Liver (tissue), 10 donors: ENCODE measurements at places on chromosomes 2 and 18. TPM values are rescaled to one million over a fixed set of nuclear protein-coding genes. Genes with fewer than 3 reads are reported as not detected.
A peak's percentile ranks its signal among the peaks of the same experiment; 100 is the strongest.

GRCh38 chr2:46615986-46616485 lies 136.7 kb downstream of the TMEM247 start:
- H3K4me3 ChIP-seq, result peak overlapping the region; percentile 85
- H3K36me3 ChIP-seq, result peaks cover 12% of the 10 kb centered on the region
- no peaks in the 10 kb centered on the region for H3K27me3 ChIP-seq
- peaks cover 11% of the 10 kb centered on the region for H3K4me1 ChIP-seq
- H3K27ac ChIP-seq, result peak overlapping the region; percentile 91
- no peak for DNase-seq

GRCh38 chr2:74148457-74149246 lies 940 bp upstream of the BOLA3 start:
- DNase-seq, result no peak
- peaks cover 16% of the 10 kb centered on the region for H3K4me1 ChIP-seq

DNA sequence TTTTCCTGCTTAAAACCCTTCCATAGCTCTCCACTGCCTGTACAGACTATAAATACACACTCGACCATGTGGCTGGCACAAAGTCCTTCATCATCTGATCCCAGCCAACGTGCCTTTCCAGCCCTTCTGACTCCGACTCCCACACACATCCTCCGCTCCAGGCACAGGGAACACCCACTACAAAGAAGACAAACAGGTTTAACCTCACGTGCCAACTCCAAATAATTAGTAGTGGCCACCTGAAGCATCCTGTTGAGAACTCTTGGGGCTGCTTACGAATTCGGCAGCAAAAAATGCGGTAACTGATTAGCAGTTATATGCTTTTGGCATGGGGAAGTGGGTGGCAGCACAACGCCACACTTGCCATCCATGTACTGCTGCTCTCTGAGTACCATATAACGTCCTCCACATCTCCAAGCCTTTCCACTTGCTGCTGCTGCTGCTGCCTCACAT lies 12.1 kb downstream of the SPIRE1 start:
- H3K4me3 ChIP-seq, result no peak overlapping the region
- no peaks in the 10 kb centered on the region for H3K36me3 ChIP-seq
- H3K4me1 ChIP-seq, result no peaks in the 10 kb centered on the region
- H3K27ac ChIP-seq, result peak overlapping the region; percentile 26
- no peaks in the 10 kb centered on the region for H3K27me3 ChIP-seq

DNA sequence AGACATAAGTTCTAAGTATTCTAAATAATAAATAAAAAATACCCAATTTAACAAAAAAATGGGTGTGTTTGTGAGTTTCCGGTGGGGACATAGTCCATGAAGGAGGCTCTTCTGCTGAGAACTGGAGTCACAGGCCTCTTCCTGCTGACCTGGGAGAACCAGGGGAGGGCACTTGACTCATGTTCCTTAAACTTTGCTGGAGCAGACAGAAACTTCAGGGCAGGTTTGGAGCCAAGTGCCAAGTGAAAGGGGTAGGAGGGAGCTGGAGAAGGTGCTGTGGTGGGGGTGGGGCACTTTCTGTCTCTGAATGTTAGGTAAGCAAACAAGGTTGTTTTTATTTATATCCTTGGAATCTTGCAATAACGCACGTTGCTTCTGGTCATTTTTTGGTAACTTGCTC lies 78.8 kb upstream of the TTN start:
- no peaks in the 10 kb centered on the region for H3K4me1 ChIP-seq
- H3K27ac ChIP-seq, result no peak overlapping the region
- no peak for DNase-seq
- H3K4me3 ChIP-seq, result no peak overlapping the region
- no peaks in the 10 kb centered on the region for H3K27me3 ChIP-seq
- no peaks in the 10 kb centered on the region for H3K36me3 ChIP-seq

The ANKRD53 gene
- total RNA-seq, result 0.33 TPM

The MAP3K19 gene
- not detected for total RNA-seq

- H3K36me3 ChIP-seq, result no peaks in the 10 kb centered on the region
- no peak overlapping the region for H3K4me3 ChIP-seq
- H3K27me3 ChIP-seq, result no peaks in the 10 kb centered on the region
- H3K4me1 ChIP-seq, result no peaks in the 10 kb centered on the region
- H3K27ac ChIP-seq, result no peak overlapping the region
These were observed 12.9 kb downstream of the LAMA1 start for GRCh38 chr18:7104649-7105048.

DNA sequence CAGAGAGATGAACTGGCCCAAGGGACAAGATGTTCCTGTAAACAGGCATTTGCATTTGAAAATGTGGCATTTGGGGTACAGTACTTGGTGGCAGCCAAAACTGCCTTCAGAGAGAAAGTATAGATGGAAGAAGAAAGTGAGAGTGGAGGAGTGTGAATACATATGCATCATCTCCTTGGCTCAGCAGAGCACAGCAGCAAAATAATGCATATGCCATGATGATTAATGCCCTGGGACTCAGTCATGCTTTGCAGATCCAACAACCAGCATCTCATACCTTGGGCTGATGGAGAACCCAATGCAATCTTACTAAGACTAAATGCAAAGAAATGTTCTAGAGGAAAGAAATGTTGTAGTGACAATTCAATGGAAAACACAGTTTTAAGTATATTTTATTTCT lies 29.7 kb upstream of the CYTIP start:
- H3K4me1 ChIP-seq, result no peaks in the 10 kb centered on the region
- no peaks in the 10 kb centered on the region for H3K27me3 ChIP-seq
- H3K27ac ChIP-seq, result no peak overlapping the region
- H3K36me3 ChIP-seq, result no peaks in the 10 kb centered on the region

The ABCG5 gene
- total RNA-seq, result 15.4 TPM

- no peak overlapping the region for H3K4me3 ChIP-seq
- H3K4me1 ChIP-seq, result peaks cover 17% of the 10 kb centered on the region
- H3K36me3 ChIP-seq, result no peaks in the 10 kb centered on the region
- no peak overlapping the region for H3K27ac ChIP-seq
- no peak for DNase-seq
- H3K27me3 ChIP-seq, result no peaks in the 10 kb centered on the region
These were observed 5.1 kb downstream of the SLC39A10 start for GRCh38 chr2:195662138-195662537.

The RPL31 gene
- total RNA-seq, result 220 TPM

The TTR gene
- 295 TPM for total RNA-seq

GRCh38 chr18:39960550-39960949 lies 1994.5 kb upstream of the PIK3C3 start:
- no peak overlapping the region for H3K27ac ChIP-seq
- DNase-seq, result no peak
- no peaks in the 10 kb centered on the region for H3K36me3 ChIP-seq
- H3K4me1 ChIP-seq, result no peaks in the 10 kb centered on the region

DNA sequence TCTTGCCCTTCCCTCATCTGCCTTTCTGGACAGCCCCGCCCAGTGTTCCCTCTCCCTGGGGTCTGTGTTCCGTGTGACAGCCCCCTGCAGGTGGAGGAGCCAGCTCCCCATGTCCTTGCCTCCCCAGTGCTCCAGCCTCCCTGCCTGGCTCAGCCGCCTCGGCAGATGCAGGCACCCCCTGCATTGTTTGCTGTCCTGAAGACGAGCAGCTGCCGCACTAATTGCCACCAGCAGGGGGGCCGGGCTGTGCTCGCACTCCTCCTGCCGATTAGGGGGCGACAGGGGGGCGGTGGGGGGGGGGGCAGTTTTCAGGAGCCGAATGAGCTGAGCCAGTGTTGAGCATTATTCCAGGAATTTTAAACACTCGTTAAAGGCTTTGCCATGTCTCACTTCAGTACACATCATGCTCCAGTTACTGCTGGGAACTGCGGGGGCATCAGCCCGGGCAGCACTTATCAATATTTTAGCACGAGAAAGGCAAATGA lies 23.3 kb downstream of the SIX3 start:
- no peak for DNase-seq
- no peak overlapping the region for H3K27ac ChIP-seq
- H3K36me3 ChIP-seq, result no peaks in the 10 kb centered on the region
- no peak overlapping the region for H3K4me3 ChIP-seq
- no peaks in the 10 kb centered on the region for H3K4me1 ChIP-seq

DNA sequence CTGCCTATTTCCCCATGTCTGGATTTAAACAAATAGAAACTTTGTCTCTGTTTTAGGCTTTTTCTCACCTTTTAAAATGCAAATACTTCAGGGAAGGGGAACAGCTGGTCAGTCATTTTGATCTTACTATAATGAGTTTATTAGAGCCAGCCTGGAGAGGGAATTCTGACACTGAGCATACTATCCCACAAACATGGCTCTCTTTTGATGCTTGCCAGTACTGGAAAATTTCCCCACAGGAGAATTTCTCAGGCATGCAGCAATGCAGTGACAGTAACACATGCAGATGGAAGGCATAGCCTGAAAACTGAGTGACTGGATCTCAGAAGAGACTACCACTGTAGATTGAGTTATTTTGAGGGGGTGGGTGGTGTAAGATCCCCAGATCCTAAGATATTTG lies 974.3 kb upstream of the CELF4 start:
- no peak for DNase-seq
- H3K27me3 ChIP-seq, result no peaks in the 10 kb centered on the region
- H3K27ac ChIP-seq, result no peak overlapping the region
- no peaks in the 10 kb centered on the region for H3K36me3 ChIP-seq
- H3K4me1 ChIP-seq, result no peaks in the 10 kb centered on the region
- no peak overlapping the region for H3K4me3 ChIP-seq

DNA sequence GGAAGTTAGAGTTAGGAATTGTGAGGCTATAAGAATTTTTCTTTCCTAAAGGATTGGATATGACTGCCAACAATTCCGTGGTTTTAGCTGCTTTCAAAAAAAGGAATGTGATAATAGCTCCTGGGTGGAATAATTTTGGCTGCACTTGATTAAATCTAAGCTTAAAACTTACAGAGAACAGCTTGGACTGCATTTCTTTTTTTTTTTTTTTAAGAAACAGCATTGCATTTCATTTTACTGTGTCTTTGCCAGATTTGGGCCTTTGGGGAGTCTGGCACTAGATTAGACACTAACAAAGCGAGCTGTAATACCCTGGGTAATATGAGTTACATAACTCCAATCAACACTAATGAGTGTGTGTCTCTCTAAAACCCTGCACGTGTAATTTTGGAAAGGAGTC lies 37.8 kb upstream of the ZNF397 start:
- H3K27ac ChIP-seq, result no peak overlapping the region
- no peaks in the 10 kb centered on the region for H3K36me3 ChIP-seq
- H3K27me3 ChIP-seq, result no peaks in the 10 kb centered on the region

DNA sequence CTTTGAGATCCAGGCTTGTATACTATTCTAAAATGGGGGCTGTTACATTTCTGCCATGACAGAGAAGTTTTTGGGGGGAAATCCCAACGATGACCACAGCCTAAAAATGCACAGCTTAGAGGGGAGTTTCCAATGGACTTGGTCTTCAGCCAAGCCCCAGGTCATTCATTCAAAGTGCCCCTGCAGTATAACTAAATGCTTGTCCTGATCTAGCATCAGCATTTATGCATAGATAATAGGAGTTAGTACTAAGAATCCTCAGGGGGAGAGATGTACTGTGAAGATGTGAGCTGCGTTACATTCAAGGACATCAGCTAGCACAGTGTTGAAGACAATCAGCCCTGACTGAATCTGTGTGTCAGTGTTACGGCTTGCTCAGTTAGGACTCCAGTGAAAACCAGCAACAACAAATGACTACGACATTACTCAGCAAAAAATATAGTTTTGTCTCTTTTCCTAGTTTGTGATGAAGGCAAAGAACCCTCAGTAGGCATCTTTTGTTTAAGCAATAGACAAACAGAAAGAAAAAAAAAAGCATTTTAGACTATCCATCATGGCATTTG lies 160.9 kb downstream of the ZEB2 start:
- no peak overlapping the region for H3K4me3 ChIP-seq
- H3K4me1 ChIP-seq, result no peaks in the 10 kb centered on the region
- H3K27ac ChIP-seq, result no peak overlapping the region
- no peak for DNase-seq
- no peaks in the 10 kb centered on the region for H3K27me3 ChIP-seq
- no peaks in the 10 kb centered on the region for H3K36me3 ChIP-seq

The BUB1 gene
- total RNA-seq, result 46.1 TPM

- no peak overlapping the region for H3K4me3 ChIP-seq
- H3K4me1 ChIP-seq, result no peaks in the 10 kb centered on the region
- no peak overlapping the region for H3K27ac ChIP-seq
- no peak for DNase-seq
- no peaks in the 10 kb centered on the region for H3K36me3 ChIP-seq
These were observed 319.5 kb downstream of the TNS1 start for GRCh38 chr2:217683106-217683870.
